ENCODE measurements at places on chromosomes 11 and 22. TPM values are rescaled to one million over a fixed set of nuclear protein-coding genes. Genes with fewer than 3 reads are reported as not detected.

The SLCO2B1 gene
- total RNA-seq = 0.09 TPM

The TH gene
- not detected for total RNA-seq

The CLCF1 gene
- total RNA-seq = 3.3 TPM

The HBB gene
- total RNA-seq = not detected

The TRPM5 gene
- not detected for total RNA-seq

The KLHL35 gene
- 4.9 TPM for total RNA-seq

The TEX54 gene
- not detected for total RNA-seq

The MAML2 gene
- 5.0 TPM for total RNA-seq

The LRP5 gene
- total RNA-seq = 46.7 TPM

The OR52H1 gene
- 0.19 TPM for total RNA-seq

The TTC36 gene
- total RNA-seq = 0.45 TPM

The PRG3 gene
- total RNA-seq = not detected

The LINC01488 gene
- total RNA-seq = not detected

The SMIM38 gene
- 0.09 TPM for total RNA-seq

The GAL gene
- total RNA-seq = 0.28 TPM

The PLAAT4 gene
- total RNA-seq = 2.9 TPM

The ADAMTS8 gene
- not detected for total RNA-seq

The APOBEC3H gene
- not detected for total RNA-seq

The SLC1A2 gene
- under 0.01 TPM for total RNA-seq

The SLC22A6 gene
- not detected for total RNA-seq

The KDELR3 gene
- total RNA-seq = 36.0 TPM

The GRIK4 gene
- total RNA-seq = 0.18 TPM

The ZBTB16 gene
- 28.0 TPM for total RNA-seq

The MRGPRF gene
- total RNA-seq = not detected

The OSM gene
- not detected for total RNA-seq

The FOLR3 gene
- total RNA-seq = not detected

The C22orf42 gene
- total RNA-seq = not detected

The DMC1 gene
- total RNA-seq = 1.6 TPM

The FDX1 gene
- total RNA-seq = 7.8 TPM

The OR6A2 gene
- total RNA-seq = 0.27 TPM

The FJX1 gene
- total RNA-seq = 26.0 TPM

The KCNK4 gene
- not detected for total RNA-seq

The FBLN1 gene
- 0.09 TPM for total RNA-seq

The LIF gene
- 2.0 TPM for total RNA-seq

The TEX12 gene
- total RNA-seq = 0.09 TPM
